Chondrocyte (in vitro differentiated cells): ENCODE measurements at places on chromosomes 5 and 9. TPM values are rescaled to one million over a fixed set of nuclear protein-coding genes. Genes with fewer than 3 reads are reported as not detected.

DNA sequence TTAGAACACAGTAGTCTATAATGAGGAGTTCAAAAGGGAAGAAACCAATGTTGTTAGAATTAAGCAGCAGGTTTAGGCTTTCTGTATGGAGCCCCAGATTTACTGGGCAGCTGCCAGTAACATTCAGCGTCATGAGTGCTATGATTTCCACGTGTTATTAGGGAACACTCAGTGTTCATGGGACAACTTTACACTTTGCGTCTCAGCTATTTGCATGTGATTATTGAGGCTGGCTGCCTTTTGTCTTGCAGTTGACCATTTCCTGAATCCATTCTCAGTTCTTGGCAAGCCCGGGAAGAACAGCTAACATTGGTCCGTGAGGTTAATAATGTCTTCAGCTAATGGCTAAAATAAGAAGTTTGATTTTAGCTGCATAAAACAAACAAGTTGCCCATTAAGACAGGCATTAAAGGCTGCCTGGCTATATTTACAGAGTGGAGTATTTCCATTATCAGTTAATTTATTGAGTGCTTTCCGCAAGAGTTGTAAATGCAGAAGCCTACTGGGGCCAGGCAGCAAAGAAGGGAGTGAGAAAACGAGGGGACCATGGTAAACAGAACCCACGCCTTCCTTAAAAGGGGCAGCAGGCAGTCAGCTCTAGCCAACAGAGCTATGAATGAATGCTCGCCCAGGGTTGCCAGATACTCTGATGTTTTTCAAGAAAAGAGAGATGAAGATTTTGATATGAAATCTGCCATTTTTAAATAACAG is 120.9 kb downstream of the PIP5K1B start:
- no peaks in the 10 kb centered on the region for H3K4me1 ChIP-seq
- H3K27ac ChIP-seq = no peak overlapping the region
- H3K27me3 ChIP-seq = no peaks in the 10 kb centered on the region
- H3K4me3 ChIP-seq = no peak overlapping the region

GRCh38 chr9:19306568-19306967 is 73.5 kb downstream of the RPS6 start:
- peaks cover 15% of the 10 kb centered on the region for H3K36me3 ChIP-seq
- H3K4me3 ChIP-seq = no peak overlapping the region
- no peaks in the 10 kb centered on the region for H3K27me3 ChIP-seq

DNA sequence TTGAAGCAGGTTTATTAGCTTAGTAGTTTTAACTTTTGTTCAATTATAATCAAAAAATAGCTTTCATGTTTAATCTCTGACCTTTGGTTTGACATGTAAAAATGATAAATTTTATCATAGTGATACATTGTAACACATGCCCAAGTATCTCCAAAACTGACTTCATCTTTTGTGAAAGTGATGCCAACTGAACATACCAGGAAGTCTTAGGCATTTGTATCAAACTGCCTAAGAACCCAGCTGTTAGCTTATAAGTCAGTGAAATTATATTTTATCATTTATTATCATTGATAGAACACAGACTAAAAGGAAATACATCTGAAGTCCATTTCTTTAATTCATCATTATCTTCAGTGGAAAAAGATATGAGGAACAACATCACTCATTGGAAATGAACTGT is 39.1 kb downstream of the NIPBL start:
- H3K4me1 ChIP-seq = peaks cover 12% of the 10 kb centered on the region
- peaks cover 2% of the 10 kb centered on the region for H3K36me3 ChIP-seq
- DNase-seq = no peak
- no peak overlapping the region for H3K27ac ChIP-seq
- H3K4me3 ChIP-seq = no peak overlapping the region
- H3K27me3 ChIP-seq = no peaks in the 10 kb centered on the region

DNA sequence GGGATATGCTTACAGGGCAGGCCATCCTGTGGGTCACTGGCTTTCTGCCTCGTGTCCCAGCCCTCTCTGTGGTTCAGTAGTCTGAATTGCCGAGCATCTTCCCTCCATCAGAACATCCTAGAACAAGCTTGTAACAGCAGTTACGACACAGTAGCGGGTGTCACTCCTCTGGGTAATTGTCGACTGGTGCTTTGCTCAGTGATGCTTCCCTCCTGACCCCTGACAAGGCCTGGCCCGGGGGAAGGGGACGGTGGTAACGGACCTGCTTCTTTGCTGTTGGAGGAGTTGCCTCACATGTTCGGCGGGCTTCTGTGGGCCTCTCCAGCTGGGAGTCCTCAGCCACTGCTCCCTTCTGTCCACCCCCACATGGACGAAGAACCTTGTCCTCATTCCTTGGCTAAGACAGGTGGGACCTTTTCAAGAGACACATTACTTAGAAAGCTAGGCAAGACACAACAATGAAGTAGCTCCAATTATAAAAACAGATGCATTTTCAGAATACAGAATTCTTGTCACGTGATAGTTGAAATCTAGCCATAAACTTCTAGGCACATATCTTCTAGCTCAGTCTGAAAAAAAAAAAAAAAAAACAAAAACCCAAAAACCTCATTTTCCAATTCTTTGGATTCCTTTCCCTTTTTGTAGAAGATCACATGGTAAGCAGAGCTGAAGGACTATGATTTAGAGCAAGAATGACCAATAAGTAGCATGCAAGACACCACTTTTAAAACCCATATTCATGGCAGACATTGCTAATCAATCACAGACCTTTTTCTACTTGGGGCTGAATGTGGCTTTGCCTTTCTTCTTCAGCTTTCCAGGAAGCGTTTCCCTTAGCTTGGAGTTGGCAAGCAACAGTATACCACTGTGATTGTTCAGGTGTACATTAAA is 25.0 kb downstream of the HMCN2 start:
- no peak overlapping the region for H3K4me3 ChIP-seq
- peak; percentile 53 for DNase-seq
- peaks cover 77% of the 10 kb centered on the region for H3K27me3 ChIP-seq
- peaks cover 7% of the 10 kb centered on the region for H3K4me1 ChIP-seq
- H3K27ac ChIP-seq = no peak overlapping the region

- H3K27ac ChIP-seq = peak overlapping the region; percentile 82
- H3K4me3 ChIP-seq = peak overlapping the region; percentile 14
- no peaks in the 10 kb centered on the region for H3K27me3 ChIP-seq
- DNase-seq = no peak
- peaks cover 3% of the 10 kb centered on the region for H3K36me3 ChIP-seq
Measured at GRCh38 chr5:143064676-143065075, 294.5 kb downstream of the ARHGAP26 start.

- H3K4me1 ChIP-seq = no peaks in the 10 kb centered on the region
- H3K36me3 ChIP-seq = no peaks in the 10 kb centered on the region
- no peak overlapping the region for H3K27ac ChIP-seq
- no peaks in the 10 kb centered on the region for H3K27me3 ChIP-seq
- peak; percentile 81 for DNase-seq
Measured at GRCh38 chr5:180389252-180390101, 36.3 kb upstream of the GFPT2 start.

SLC34A3 gene
- total RNA-seq = not detected in 3 replicates

- no peak overlapping the region for H3K4me3 ChIP-seq
- no peaks in the 10 kb centered on the region for H3K4me1 ChIP-seq
- H3K27me3 ChIP-seq = no peaks in the 10 kb centered on the region
Measured at GRCh38 chr9:107059220-107059619, 196.3 kb downstream of the ZNF462 start.

NR4A3 gene
- total RNA-seq = 0.34 to 1.3 TPM (median 1.2 TPM) in 3 replicates

DNA sequence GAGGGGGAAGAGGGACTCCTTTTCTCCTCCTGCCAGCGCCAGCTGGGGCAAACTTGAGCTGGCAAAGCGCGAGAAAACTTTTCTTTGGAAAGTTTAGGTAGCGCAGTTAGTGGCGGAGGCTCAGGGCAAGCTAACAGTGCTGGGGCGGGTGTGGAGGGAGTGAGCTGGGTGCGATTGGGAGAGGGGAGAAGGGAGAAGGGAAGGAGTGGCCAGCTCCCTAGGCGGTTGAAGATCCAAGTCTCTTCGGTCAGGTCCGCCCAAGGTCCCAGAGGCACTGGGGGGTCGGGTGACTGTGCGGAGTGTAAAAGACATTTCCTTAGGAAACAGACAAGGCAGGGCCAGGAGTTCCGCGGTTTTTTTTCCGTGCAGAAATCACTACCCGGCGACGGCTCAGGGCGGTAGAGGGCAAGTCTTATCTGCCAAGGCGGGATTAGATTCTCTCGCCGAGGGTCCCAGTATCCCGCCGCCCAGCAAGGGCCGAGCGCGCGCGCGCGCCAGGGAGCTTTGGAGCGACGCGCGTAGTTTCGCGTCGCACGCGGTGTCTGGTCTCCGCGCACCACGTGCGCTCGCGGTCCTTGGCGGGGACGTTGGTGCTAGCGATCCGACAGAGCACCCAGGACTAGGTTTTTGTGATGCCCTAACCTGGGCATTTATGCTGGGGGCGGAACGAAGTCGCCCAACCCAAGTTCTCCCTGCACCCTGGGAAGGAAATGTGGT is 33.6 kb upstream of the NFIB start:
- no peak overlapping the region for H3K27ac ChIP-seq
- peak overlapping the region; percentile 78 for H3K4me3 ChIP-seq
- peaks cover 1% of the 10 kb centered on the region for H3K36me3 ChIP-seq
- H3K27me3 ChIP-seq = peaks cover 47% of the 10 kb centered on the region

DNA sequence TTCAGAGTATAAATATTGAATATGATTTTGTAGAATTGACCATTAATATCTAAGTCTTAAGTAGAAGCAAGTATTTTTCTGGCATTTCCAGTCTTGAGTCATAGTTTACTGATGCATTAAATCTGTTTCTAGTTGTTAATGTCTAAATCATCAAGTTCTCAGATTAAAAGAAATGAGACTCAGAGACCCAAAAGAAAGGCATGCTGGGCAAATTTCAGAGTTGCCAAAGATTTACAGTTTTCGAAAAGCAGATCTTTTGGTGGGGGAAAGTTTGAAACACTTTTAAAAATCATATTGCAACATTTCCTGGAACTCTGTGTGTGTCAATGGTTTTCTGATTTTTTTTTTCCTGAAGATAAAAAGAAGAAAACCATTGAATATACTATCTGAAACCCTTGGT is 60.9 kb downstream of the ANKRD55 start:
- H3K4me1 ChIP-seq = peaks cover 58% of the 10 kb centered on the region
- DNase-seq = no peak
- H3K27ac ChIP-seq = no peak overlapping the region
- H3K27me3 ChIP-seq = no peaks in the 10 kb centered on the region
- no peak overlapping the region for H3K4me3 ChIP-seq
- no peaks in the 10 kb centered on the region for H3K36me3 ChIP-seq

PRR16 gene
- total RNA-seq = 10.7 to 38.1 TPM (median 10.7 TPM) in 3 replicates

DNA sequence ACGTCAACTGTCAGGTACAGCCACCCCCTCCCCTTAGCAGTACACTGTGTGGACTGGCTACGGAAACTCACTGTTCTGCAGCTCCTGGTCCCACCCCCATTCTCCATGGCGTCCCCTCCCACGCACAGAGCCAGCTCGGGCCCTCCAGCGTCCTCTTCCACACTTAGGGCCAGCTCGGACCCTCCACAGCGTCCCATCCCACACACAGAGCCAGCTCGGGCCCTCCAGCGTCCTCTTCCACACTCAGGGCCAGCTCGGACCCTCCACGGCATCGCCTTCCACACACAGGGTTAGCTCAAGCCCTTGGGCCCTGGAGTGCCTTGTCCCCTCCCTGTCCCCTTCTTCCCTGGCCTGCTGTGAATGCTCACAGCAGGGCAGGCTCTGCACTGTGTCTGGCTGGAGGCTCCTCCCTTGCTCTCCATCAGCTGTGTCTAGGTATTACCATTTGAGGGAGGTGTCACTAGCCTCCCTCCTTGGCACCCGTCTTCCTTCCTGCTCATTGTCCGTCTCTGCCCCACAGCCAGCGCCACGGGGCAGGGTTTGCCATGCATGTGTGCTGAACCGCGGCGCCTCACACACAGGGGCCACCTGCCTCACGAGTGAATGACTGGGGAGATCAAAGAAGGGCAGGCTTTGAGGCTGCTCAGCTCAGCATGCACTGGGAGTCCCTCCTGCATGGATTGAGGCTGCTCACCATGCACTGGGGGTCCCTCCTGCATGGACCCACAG is 78.5 kb upstream of the CACNA1B start:
- peak; percentile 87 for DNase-seq
- no peak overlapping the region for H3K4me3 ChIP-seq
- H3K36me3 ChIP-seq = peaks cover 53% of the 10 kb centered on the region
- H3K27ac ChIP-seq = no peak overlapping the region

DNA sequence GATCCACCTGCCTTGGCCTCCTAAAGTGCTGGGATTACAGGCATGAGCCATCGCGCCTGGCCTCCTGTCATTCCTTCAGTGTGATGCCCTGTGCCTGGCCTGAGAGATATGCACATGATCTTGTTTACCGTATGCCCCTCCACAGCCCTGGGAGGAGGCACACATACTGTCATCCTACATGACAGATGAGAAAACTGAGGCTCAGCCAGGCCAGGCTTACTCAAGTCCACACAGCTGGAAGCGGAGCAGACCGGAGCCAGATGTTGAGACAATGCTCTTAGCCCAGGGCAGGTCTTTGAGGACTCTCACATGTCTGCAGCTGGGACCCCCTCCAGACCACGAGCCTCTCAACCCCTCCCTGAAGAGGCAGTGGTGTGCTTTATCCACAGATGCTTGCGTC is 38.7 kb upstream of the SH3PXD2B start:
- peaks cover 21% of the 10 kb centered on the region for H3K27me3 ChIP-seq
- H3K4me3 ChIP-seq = no peak overlapping the region
- H3K36me3 ChIP-seq = peaks cover 1% of the 10 kb centered on the region
- H3K4me1 ChIP-seq = peaks cover 10% of the 10 kb centered on the region

DNA sequence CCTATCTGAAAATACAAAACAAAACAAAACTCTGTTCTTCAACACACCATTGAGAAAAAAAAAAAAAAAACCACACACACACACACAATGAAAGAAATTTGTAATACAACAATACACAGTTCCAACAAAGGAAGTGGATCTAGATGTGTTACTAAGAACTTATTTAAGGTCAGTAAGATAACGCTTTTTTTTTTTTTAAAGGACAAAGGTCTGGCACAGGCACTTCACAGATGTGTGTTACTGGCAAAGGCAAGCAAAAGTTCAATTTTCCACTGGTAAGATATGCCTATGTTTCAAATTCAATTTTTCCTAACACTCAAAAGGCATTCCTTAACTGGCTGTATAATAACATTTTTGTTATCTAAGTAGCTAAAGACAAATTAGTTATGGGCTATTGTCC is 3.6 kb downstream of the RFK start:
- peaks cover 5% of the 10 kb centered on the region for H3K36me3 ChIP-seq
- no peak overlapping the region for H3K4me3 ChIP-seq
- no peak for DNase-seq

GRCh38 chr9:14846871-14847311 is 63.3 kb downstream of the FREM1 start:
- H3K27me3 ChIP-seq = peaks cover 4% of the 10 kb centered on the region
- DNase-seq = no peak
- H3K4me1 ChIP-seq = no peaks in the 10 kb centered on the region
- H3K27ac ChIP-seq = no peak overlapping the region
- H3K4me3 ChIP-seq = no peak overlapping the region

CNOT8 gene
- total RNA-seq = 35.3 to 37.0 TPM (median 36.3 TPM) in 3 replicates

DNA sequence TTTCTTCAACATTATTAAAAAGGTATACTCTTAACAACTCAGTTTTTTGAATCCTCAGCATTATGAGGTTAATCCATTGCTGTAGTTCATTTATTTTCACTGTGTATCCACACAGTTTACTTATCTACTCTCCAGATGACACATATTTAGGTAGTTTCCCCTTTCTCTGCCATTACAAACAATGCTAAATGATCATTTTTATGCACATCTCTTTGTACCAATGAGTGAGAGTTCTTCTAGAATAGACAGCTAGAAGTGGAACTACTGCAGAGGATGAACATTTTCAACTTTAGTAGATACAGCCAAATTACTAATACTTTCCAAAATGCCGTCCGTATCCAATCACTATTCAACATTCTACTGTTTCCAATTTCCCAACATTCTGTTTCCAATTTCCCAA is 11.5 kb downstream of the AFF4 start:
- no peaks in the 10 kb centered on the region for H3K27me3 ChIP-seq
- peaks cover 61% of the 10 kb centered on the region for H3K4me1 ChIP-seq
- H3K4me3 ChIP-seq = no peak overlapping the region
- no peak for DNase-seq
